Cerebellum (tissue), 4 donors: ENCODE measurements at places on chromosomes 7 and 10. TPM values are rescaled to one million over a fixed set of nuclear protein-coding genes. Genes with fewer than 3 reads are reported as not detected.

GRCh38 chr7:83547526-83547925, 101.4 kb downstream of the SEMA3E start:
- DNase-seq = no peak

DNA sequence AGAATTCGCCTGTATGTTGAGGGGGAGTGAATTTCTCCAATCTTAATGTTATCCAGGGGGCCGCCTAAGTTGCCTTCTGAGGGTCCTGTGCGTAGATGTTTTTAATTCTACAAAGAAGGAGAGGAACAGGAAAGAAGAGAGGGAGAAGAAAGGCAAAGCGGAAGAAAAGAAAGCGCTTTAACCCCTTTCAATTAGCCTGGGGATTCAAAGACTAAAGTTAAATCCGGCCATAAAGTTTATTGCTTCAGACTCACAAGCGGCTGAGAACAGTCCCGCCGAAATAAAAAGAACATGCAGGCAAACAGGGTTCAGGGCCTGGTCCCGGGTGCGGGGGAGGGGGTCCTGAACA, 4.5 kb downstream of the HOXA5 start:
- DNase-seq = no peak

Gene MINDY3
- total RNA-seq = 63.5 TPM

DNA sequence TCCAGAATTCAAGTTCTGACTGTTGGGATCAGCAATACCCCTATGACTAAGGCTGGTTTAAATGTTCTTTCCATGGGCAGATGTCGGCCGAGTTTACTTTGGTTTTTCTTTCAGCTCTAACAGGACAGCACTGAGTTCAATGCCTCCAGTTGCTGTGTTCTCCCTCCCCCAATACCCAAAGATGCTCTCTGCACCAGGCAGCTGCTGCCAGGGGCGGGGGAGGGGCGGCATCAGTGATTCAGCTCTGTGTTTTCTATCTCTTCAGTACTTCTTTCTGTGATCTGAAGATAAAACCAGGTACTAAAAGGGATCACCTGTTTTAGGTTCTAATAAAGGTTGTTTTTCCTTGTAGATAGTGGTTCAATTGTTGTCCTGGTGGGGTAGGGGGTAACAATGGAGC, 576.7 kb upstream of the POT1 start:
- DNase-seq = no peak

Gene SRGN
- 12.3 TPM for total RNA-seq

DNA sequence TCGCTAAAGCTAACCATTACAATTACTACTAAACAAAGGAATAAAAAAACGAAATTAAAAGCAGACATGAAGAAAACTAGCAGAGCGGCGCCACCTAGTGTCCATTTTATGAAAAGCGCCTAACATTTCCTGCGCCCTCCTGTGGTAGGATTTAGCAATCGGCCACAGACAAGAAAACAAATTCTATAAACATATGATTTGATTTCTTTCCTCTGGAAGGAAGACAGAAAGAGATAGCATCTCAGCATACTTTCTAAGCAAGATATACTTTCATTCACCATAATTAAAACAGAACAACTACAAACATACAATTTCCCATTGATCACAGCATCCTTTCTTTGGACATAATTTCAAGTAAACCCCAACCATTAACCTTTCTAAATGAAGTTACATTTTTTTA, 337.7 kb upstream of the NPVF start:
- DNase-seq = peak; percentile 63

Gene EPHB6
- total RNA-seq = 11.7 TPM

- DNase-seq = no peak
These were observed 208.2 kb downstream of the SNX13 start for GRCh38 chr7:17732083-17732482.

Gene SPDYE9
- total RNA-seq = not detected

GRCh38 chr10:75395932-75396630, 5.5 kb downstream of the ZNF503 start:
- DNase-seq = no peak

DNA sequence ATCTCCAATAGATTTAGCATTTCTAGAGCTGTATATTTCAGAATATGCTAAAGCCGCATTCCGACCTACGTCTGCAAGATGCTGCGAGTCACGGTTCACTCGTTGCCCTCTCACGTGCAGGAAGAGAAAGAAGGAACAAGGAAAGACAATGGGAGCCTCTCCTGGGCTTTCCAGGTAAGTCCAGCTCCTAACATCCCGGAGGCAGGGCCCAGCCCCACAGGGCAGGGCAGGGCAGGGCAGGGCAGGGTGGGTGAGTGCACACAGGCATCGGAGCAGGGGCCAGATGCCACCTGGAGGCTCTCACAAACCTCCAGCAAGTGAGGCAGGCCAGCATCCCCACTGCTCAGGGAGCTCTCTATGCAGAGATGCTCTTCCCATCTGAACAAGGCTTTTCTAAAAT, 50.8 kb downstream of the VOPP1 start:
- DNase-seq = no peak

GRCh38 chr7:139721417-139721816, 56.4 kb downstream of the HIPK2 start:
- no peak for DNase-seq

Gene HOXA6
- not detected for total RNA-seq

Gene IMMP2L
- 32.8 TPM for total RNA-seq
